ENCODE measurements at places on chromosomes 16 and 17.

- H3K36me3 ChIP-seq, result no peaks in the 10 kb centered on the region
- DNase-seq, result no peak
- no peak overlapping the region for H3K4me3 ChIP-seq
- H3K27me3 ChIP-seq, result peaks cover 5% of the 10 kb centered on the region
- H3K4me1 ChIP-seq, result no peaks in the 10 kb centered on the region
- no peak overlapping the region for H3K27ac ChIP-seq
Observed at GRCh38 chr17:41144846-41145245, 4.5 kb upstream of the KRTAP4-6 start.

- H3K27ac ChIP-seq, result no peak overlapping the region
- H3K36me3 ChIP-seq, result no peaks in the 10 kb centered on the region
- H3K4me1 ChIP-seq, result no peaks in the 10 kb centered on the region
- DNase-seq, result no peak
Observed at GRCh38 chr17:65398040-65398787, 163.2 kb downstream of the AXIN2 start.

DNA sequence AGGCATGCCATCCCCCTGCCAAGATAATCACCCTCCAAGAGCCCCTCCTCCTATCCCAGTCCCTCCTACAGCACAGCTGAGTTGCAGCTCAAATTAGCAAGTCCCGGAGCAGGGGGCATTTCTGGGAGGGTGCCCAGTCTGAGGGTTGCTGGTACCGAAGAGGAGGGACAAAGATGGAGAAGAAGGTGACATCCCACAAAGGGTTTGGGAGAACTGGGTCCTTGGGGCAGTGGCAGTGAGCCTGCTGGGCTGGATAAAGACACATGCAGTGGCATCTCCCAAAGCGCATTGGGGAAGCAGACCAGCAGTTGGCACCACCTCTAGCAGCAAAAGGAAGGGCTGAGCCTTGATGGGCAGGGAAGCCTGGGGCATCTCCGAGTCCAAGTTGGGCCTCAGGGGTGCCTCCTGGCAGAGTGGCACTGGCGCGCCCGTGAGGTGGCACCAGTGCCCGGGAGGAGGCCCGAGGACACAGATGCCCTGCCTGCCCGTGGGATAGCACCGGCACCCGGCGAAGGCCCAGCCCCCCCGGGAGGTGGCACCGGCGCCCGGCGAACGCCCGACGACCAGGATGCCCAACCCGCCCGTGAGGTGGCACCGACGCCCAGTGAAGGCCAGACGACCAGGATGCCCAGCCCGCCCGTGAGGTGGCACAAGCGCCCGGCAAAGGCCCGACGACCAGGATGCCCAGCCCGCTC, 622 bp downstream of the TOM1L2 start:
- no peaks in the 10 kb centered on the region for H3K36me3 ChIP-seq
- peak overlapping the region; percentile 75 for H3K4me3 ChIP-seq
- H3K27me3 ChIP-seq, result no peaks in the 10 kb centered on the region
- H3K27ac ChIP-seq, result peak overlapping the region; percentile 90
- H3K4me1 ChIP-seq, result peaks cover 40% of the 10 kb centered on the region

- peaks cover 18% of the 10 kb centered on the region for H3K4me1 ChIP-seq
- H3K36me3 ChIP-seq, result no peaks in the 10 kb centered on the region
Observed at GRCh38 chr16:84913315-84913714, 93.5 kb downstream of the CRISPLD2 start.

DNA sequence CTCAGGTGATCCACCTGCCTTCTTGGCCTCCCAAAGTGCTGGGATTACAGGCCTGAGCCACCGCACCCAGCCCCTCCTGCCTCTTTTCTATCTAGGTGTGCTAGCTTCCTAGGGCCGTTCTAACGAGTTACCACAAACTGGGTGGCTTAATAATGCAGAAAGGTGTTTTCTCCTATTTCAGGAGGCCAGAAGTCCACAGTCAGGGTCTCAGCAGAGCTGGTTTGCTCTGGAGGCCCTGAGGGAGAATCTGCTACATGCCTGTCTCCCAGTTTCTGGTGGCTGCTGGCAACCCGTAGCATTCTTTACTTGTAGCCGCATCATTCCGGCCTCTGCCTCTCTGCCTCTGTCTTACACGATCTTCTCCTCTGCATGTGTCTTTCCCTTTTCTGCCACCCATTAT, 89.2 kb downstream of the NTN1 start:
- no peak overlapping the region for H3K4me3 ChIP-seq
- H3K27me3 ChIP-seq, result peaks cover under 1% of the 10 kb centered on the region
- no peak for DNase-seq
- no peak overlapping the region for H3K27ac ChIP-seq
- H3K4me1 ChIP-seq, result no peaks in the 10 kb centered on the region
- no peaks in the 10 kb centered on the region for H3K36me3 ChIP-seq

DNA sequence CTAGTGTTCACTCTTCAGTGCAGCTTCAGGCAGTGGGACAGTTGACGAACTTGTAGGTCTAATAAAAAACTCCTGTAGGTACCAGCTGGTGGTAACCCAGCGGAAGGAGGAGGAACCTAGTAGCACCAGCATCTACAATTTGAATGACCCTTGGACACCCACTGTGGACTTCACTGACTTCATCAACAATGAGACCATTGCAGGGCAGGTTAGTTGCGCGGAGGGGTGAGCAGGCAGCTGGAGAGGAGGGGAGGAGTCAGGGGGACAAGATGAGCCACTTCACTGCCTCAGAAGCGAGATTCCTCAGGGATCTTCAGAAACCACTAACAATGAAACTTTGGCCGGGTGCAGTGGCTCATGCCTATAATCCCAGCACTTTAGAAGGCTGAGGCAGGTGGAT, 22.3 kb downstream of the AOC3 start:
- no peak overlapping the region for H3K27ac ChIP-seq
- H3K36me3 ChIP-seq, result no peaks in the 10 kb centered on the region
- H3K4me1 ChIP-seq, result no peaks in the 10 kb centered on the region
- no peak for DNase-seq
- H3K27me3 ChIP-seq, result no peaks in the 10 kb centered on the region

- H3K36me3 ChIP-seq, result no peaks in the 10 kb centered on the region
- H3K27ac ChIP-seq, result no peak overlapping the region
- DNase-seq, result no peak
- no peaks in the 10 kb centered on the region for H3K27me3 ChIP-seq
Observed at GRCh38 chr16:65421596-65421995, 299.7 kb upstream of the CDH11 start.

DNA sequence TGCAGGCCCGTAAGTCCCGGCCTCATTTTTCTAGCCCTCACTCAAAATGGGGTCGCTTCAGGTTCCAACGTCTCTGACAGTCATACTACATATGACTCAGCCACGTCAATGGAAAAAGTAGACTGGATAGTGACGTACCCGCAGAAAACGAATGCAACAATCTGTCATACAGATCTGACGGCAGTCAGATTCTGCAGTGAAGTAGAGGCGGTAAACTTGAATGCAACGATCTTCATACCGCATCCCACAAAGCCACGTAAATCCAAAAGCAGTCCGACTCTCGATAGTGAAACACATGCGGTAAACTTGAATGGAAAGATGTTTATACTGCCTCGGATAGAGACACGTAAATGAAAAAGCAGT, 38.4 kb upstream of the ARL4D start:
- no peaks in the 10 kb centered on the region for H3K4me1 ChIP-seq
- H3K4me3 ChIP-seq, result peak overlapping the region; percentile 35
- no peaks in the 10 kb centered on the region for H3K27me3 ChIP-seq
- no peaks in the 10 kb centered on the region for H3K36me3 ChIP-seq
- peak; percentile 93 for DNase-seq

Data from adrenal gland (tissue), 19 donors.